Activated T-cell treated with anti-CD3 and anti-CD28 coated beads, Interleukin-2, amount 50 U/mL, for 48 hours (primary cell): ENCODE measurements at places on chromosomes 7 and 10.

DNA sequence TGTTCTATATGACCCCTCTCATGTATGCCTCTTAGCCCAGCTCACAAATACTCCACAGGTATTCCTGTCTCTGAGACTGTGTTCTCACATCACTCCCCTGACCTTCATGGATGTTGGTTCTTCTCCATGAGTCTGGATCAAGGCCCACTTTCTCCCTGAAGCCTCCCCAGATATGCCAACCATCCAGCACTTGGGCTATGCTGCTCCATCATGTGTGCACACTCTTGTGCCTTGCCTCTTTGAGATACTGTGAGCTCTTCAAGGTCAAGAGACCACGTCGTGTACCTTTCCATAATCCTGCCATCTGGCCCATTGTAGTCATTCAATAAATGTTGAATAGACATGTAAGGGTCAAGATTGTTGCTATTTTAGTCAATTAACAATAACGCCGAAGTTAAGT, 30.1 kb upstream of the TM9SF3 start:
- DNase-seq: no peak

- no peak for DNase-seq
Observed at GRCh38 chr7:20793248-20793647, 6.6 kb upstream of the SP8 start.

DNA sequence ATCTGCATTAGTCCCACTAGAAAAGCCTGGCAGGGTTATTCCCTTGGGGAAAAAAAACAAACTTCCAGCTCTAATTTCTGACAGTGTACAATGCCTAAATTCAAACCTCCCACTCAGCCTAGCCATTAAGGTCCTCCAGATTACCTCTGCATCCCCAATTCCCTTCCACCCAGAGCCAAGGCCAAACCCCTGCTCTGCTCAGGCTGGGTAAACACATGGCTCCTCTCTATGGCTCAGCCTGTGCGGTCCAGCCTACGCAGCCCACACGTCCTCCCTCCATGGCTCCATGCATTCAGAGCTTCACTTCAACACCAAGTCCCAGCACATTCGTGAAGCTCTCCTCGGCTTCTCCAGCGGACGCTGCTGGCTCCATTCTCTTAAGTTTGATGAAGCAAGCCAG, 5.2 kb downstream of the DLG5 start:
- DNase-seq: no peak

GRCh38 chr7:64625114-64626082, 40.5 kb upstream of the ZNF107 start:
- no peak for DNase-seq

- no peak for DNase-seq
Observed at GRCh38 chr7:86765931-86766330, 122.2 kb downstream of the GRM3 start.

- no peak for DNase-seq
Observed at GRCh38 chr7:41887416-41887815, 184.5 kb upstream of the INHBA start.

- DNase-seq: no peak
Observed at GRCh38 chr10:61280303-61280702, 172.9 kb downstream of the TMEM26 start.

DNA sequence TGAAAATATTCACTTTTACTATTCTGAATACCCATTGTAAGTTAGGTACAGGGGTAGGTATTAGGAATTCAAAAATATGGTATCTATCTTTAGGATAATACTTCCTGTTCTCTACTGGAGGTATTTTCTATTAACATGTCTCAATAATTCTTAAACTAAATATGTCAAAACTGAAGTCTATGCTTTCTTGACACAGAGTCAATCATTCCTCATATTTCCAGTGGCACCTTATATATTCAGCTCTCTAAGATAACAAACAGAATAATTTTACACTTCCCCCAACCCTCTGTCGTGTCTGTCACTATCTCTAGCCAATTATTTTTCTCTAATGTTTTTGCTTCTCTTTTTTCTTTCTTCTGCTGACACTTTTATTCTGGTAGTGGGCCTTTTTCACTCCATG, 138.9 kb downstream of the TMEM26 start:
- DNase-seq: no peak

- no peak for DNase-seq
Observed at GRCh38 chr7:5408777-5409176, 14.9 kb downstream of the TNRC18 start.
